ENCODE measurements at places on chromosomes 5 and 9.

DNA sequence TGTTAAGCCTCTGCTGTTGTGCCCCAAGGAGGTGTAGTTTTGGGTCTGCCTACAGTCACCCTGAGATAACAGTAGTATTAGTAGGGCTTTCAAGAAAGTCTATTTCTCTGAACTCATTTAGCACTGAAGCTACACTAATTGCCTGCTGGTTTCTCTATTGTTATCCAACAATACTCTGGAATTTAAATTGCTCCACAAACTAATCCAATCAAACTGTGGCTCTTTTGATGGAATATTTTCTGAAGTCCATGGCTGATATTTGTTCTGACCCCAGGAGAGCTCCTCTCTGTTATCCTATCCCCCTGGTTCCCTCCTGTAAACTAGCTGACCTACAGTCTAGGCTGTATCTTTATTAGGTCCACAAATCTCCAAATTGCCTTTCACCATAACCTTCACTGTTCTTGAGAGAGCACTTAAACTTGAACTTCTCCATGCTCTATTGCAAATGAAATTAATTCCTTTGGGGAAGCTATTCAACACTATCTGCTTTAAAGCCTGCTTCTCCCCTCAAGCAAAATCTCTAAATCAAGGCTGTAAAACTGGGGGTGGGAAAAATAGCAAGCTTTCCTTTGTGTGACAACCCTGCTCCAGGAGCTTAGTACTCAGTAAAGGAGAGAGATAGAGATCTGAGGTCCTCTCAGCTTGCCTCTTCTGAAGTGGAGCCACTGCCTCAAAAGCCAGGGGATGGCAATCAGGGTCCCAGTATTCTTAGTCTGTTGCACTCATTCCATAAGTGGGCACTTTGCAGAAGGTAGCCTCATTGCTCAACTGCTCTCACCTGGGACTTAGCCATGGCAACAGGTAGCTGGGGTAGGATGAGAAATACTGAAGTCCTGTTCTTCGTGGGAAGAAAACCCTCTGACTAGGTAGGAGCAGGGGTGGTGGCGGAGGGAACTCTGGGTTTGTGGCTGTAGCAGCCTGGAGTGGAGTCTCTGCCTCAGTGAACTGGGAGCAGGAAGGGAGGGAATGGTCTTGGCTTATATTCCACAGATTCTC lies 110.9 kb downstream of the MACIR start:
- no peak for DNase-seq

- no peak for DNase-seq
Measured at GRCh38 chr5:87188391-87188790, 79.3 kb upstream of the RASA1 start.

DNA sequence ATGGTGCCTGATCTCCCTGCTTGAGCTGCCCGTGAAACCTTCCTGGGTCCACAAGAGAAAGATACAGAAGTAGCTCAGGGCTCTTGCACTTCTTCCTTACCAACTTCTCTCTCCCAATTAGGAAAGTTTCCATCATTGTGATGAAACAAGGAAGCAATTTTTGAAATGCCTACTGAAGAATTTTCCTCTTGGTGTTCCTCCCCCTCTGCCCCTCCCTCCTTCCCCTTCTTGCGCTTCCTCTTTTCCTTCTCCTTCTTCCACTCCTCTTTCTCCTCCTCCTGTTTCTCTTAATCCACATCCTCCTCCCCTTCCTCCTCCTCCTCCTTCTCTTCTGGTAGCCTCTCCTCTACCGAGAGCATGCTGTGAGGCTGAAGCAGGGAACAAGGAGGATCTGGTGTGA lies 36.3 kb upstream of the OTULINL start:
- DNase-seq, result peak; percentile 98

DNA sequence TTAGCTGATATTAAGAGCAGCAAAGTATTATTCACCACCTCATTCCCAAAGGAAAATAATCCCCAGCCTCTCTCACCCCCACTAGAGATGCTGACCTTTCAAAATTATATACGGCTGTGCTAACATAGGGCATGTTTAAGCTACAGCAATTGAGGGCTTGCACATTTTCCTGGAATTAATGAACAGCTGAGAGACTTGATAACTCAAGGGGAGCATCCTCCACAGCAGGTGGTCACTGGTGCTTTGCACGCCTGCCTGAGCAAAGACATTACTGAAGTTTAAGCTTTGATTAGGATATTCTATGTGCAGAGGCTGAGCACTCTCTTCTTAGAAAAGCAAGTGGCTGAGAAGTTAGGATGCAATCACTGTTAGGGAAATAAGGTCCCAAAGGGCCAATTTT lies 230.9 kb downstream of the FAM114A2 start:
- DNase-seq, result no peak

DNA sequence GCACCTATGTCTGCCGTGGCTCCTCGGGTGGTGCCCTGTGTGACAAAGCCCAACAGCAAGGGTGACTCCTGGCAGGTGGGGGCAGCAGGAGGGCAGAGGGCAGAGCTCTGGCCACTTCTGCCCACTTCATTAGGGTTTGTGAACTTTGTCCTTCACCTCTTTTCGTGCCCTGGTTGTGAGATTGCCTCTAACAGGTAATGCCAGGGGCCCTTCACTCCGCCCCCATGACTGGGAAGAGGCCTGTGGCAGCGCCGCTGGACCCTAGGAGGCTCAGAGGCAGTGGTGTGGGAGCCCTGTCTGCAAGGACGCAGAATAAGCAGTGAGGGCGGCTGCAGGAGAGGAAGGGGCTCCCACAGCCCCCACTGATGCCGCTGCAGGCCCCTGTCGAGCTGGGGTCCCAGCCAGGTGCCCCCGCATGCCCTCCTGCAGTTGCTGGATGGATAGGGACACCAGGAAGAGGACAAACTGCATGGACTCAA lies 108.7 kb upstream of the LMX1B start:
- DNase-seq, result no peak

GRCh38 chr5:96816991-96817390 lies 9.2 kb upstream of the ERAP1 start:
- DNase-seq, result no peak

DNA sequence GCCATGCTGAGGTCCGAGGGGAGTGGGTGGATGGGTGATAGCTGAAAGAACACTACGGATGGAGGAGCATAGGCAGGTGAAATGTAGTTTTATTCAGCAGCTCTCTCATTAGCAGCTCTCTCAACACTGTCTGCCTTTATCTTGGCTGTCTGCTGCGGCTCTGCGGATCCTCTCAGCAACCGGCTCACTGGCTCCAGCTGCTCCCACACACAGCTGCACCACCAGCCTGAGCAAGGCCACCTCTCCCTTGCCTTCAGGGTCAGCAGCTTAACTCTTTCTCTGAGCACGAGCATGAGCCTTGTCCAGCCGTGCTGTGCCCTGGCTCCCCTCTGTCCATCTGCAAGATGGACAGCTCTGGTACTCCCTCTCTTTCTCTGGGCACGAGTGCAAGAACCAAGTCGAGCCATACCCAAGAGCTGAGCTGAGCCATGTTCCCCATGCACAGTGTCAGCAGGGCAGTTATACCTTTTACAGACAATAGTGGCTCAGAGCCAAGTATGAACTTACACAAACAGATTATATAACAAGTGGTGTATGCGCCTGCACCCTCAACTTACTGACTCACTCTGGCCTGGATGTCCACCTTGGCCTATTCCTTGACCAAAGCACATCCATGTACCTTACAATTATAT lies 108.5 kb downstream of the MACIR start:
- DNase-seq, result no peak

- DNase-seq, result peak; percentile 61
Measured at GRCh38 chr5:16690243-16690852, 73.6 kb upstream of the RETREG1 start.

- no peak for DNase-seq
Measured at GRCh38 chr5:138876811-138877210, 1.7 kb upstream of the LRRTM2 start.

DNA sequence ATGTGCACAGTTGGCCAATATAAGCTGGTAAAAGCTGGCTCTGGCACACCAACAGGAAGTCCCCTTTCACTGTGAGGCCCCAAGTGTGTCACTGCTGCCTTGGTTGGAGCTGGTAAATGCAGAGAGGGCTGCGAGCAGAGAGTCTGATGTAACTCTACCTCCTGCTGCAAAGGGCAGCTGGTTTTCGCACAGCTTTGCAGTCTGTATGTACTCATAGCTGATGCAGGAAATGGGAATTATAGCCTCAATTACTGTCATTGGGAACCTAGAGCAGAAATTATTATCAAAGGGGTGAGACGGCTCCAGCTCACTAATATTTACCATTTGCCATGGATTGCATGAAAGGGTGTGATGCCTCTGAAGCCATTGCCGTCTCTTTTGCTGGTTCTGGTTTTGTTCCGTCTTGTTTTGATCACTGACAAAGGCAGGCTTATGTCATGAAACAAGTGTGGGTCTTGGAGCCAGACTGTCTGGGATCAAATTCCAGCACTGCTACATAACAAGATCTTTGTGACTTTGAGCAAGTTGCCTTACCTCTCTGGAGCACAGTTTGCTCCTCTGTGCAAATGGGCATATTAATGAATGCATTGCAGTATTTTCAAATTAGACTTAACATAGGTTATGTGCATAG lies 124.3 kb upstream of the SLC25A48 start:
- no peak for DNase-seq

DNA sequence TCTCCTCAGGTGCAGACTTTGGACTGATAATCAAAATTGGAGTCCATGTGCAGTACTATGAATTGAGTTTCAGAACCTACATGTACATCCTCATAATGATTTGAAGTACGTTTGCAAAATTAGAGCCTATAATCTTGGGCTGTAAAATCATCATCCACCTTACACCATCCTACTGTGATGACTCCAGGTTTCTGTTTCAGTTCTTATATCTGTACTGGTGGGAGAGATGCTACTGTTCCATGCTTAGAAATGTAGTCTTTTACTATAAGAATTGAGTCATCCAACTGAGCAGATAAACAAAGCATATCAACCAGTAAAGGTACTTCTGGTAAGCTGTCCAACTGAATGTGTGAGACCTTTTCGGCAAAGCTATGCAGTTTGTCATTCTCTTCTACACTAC lies 586.3 kb upstream of the FAM174A start:
- no peak for DNase-seq

DNA sequence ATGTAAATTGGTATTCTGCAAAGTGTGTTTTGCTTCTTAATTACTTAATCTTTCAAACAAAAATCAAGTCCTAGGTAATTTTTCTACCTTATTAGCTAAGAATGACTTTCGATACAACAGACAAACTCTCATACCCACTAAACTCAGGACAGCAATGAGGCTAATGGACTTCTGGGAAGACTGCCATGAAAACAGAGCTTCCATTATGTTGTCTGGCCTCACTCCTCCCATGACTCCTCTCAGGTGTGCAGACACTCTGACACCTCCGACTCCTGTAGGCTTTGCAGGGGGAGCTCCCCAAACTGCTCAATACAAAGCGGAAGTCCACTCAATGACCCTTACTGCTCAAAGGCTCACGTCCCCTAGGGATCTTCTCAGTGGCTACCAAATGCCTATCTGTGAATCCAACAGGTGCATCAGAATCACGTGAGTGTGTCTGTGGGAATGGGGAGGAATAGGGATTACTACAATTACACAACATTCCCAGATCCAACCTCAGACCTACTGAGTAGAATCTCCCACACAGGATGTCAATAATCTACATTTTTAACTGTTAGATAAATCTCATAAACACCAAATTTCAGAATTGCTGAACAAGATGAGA lies 289.9 kb downstream of the RAB3C start:
- DNase-seq, result no peak

GRCh38 chr5:57550132-57550531 lies 67.5 kb upstream of the ACTBL2 start:
- DNase-seq, result no peak

DNA sequence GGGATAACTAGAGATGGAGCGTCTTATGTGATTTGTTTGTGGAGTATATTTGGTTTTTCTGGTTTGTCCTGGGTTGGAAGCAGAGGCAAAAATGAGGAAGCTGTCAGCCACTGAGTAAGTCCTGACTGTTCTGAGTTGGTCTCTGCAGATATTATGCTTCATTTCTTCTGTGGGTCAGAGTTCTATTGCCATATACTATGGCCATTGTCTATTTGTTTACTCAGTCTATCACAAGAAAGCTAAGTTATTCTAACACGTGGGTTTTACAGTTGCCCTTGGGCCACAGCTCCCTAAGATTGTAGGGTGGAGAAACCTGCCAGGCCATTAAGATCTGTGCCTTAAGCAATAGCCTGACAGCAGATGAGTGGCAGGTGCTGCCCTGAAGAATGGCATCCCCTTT lies 3.0 kb upstream of the CTSV start:
- DNase-seq, result no peak

DNA sequence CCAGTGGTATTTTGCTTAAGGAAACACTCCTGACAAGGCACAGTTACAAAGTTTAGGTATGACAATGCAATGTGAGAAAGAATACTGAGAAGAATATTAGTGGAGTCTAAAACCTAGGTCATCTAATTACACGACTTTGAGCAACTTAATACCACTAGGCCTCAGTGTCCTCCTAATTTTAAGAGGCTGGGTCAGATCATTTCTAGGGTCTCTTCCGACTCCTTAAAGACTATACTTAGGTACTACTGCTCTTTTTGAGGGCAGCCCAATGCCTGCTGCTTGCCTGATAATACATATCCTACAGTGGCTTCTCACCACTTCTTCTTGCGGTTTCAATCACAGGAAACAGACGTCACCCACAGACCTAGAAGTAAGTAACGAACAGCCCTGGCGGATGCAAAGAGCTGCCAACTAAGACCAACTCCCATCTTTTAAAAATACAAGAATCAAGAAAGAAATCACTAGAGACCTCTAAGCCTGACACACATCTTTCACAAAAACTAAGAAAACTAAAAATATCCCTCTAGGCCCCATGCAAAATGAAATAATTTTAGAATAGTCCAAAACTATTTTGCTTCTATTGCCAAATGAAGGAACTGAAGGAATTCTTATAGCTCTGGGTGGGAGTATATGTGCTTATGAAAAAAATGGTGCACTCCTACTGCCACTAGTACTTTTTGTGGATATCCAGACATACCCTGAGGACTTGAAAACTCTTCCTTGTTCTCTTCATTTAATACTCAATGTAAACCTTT lies 13.1 kb downstream of the DIAPH1 start:
- peak; percentile 94 for DNase-seq

GRCh38 chr5:26003966-26004365 lies 1034.4 kb downstream of the CDH9 start:
- DNase-seq, result no peak

DNA sequence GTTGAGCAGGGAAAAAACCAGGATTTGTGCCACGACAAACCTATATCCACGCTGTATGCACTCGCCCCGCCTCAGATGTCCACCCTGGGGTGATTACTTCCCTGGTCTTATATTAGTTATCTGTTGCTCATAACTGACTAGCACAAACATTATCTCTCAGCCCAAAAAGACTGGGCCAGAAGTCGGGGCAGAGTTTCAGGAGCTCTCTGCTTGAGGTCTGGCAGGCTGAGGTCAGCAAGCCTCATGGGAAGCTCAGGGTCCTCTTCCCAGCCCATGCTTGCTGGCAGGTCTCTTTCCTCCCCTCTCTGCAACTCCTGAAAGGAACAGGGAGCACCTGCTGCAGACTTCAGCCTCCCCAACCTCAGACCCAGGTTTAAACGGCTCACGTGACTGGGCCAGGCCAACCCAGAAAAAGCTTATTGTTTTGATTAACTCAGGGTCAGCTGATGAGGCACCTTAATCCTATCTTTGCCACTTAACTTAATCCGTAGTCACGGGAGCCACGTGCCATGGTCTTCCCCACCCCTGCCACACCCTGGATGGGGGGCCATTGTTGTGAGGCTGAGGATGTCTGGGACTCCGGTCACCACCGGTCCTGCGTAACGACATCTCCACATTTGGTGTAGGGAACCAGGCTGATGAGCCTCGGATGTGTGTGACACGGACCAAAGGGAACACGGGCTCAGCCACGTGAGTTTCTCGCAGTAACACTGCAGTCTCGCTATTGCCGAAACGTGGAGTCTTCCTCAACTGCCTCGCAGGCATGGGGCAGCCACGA lies 123.7 kb upstream of the IRX4 start:
- no peak for DNase-seq
